CD8-positive, alpha-beta memory T cell (primary cell): ENCODE measurements at places on chromosomes 4 and X. TPM values are rescaled to one million over a fixed set of nuclear protein-coding genes. Genes with fewer than 3 reads are reported as not detected.

GRCh38 chrX:49951524-49952193 lies 29.3 kb downstream of the CLCN5 start:
- DNase-seq: no peak
- no peaks in the 10 kb centered on the region for H3K36me3 ChIP-seq
- H3K27ac ChIP-seq: no peak overlapping the region

The PIN4 gene
- 7.0 TPM for total RNA-seq

The ARHGAP4 gene
- total RNA-seq: 124 TPM

- no peak overlapping the region for H3K27ac ChIP-seq
- no peaks in the 10 kb centered on the region for H3K27me3 ChIP-seq
- no peaks in the 10 kb centered on the region for H3K4me1 ChIP-seq
- H3K4me3 ChIP-seq: no peak overlapping the region
Measured at GRCh38 chrX:67353651-67354370, 190.0 kb upstream of the AR start.

DNA sequence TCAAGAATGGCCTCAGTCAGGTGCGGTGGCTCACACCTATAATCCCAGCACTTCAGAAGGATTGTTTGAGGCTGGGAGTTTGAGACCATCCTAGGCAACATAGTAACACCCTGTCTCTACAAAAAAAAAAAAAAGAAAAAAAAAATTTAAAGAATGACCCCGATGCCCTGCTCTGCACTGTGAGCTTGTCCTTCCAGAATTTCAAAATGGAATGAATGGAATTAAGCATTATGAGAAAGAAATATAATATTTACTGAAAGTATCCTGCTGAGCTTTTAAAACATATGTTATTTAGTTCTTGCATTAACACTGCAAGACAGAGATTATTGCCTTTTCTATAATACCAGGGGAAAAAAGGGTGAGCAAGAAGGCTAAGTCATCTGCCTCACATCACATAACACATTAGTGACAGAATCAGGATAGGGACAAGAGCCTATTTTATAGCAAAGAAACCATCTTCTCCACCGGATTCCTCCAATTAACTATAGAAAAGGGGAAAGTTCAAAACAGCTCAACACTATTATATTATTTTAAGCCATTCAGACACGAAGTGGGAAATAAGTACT lies 41.9 kb upstream of the GAB1 start:
- DNase-seq: no peak
- H3K4me3 ChIP-seq: no peak overlapping the region
- no peak overlapping the region for H3K27ac ChIP-seq
- no peaks in the 10 kb centered on the region for H3K27me3 ChIP-seq
- no peaks in the 10 kb centered on the region for H3K36me3 ChIP-seq
- H3K4me1 ChIP-seq: no peaks in the 10 kb centered on the region

The KIF4A gene
- total RNA-seq: 17.7 TPM

DNA sequence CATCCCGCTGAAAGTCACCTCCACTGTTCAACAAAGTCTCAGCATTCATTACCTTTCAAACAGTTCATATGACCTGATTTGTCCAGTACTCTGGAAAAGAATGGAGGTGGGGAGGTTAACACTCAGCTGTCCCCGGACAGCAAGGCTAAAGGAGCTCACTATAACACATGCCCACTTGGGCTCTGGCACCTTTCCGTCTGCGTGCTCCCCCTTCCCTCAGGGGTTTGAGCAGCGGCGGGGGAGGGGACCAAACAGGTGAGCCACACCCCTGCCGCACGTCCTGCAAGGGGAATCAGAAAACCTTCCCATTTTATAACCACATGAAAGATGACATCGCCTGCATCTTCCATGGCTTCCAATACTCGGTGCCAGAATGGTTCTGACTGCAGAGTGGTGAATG lies 39.9 kb upstream of the NFXL1 start:
- no peaks in the 10 kb centered on the region for H3K4me1 ChIP-seq
- DNase-seq: no peak
- no peak overlapping the region for H3K4me3 ChIP-seq
- no peaks in the 10 kb centered on the region for H3K36me3 ChIP-seq
- H3K27me3 ChIP-seq: no peaks in the 10 kb centered on the region

DNA sequence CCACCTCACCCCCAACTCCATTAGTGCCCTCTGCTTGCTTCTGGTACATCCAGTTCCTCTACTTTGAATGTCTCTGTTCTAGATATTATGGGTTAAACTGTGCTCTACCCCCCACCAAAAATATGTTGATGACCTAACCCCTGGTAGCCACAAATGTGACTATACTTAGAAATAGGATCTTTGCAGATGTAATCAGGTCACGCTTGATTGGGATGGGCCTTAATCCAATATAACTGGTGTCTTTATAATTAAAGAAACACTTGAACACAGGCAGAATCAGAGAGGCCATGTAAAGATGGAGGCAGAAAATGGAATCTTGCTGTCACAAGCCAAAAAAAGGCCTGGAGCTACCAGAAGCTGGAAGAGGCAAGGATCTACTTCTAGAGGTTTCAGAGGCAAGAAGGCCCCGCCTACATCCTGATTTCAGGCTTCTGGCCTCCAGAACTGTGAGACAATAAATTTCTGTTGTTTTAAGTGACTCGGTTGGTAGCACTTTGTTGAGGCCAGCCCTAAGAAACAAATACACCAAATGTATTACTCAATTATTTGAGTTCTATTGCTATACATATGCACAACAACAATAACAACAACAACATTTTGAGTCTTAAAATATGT lies 220.0 kb downstream of the PPP3CA start:
- no peaks in the 10 kb centered on the region for H3K36me3 ChIP-seq
- H3K27ac ChIP-seq: no peak overlapping the region
- no peaks in the 10 kb centered on the region for H3K4me1 ChIP-seq
- no peak overlapping the region for H3K4me3 ChIP-seq
- no peaks in the 10 kb centered on the region for H3K27me3 ChIP-seq

- H3K4me1 ChIP-seq: peaks cover 22% of the 10 kb centered on the region
- no peak for DNase-seq
- no peaks in the 10 kb centered on the region for H3K27me3 ChIP-seq
- H3K36me3 ChIP-seq: no peaks in the 10 kb centered on the region
Measured at GRCh38 chr4:2583517-2583916, 47.1 kb downstream of the FAM193A start.

DNA sequence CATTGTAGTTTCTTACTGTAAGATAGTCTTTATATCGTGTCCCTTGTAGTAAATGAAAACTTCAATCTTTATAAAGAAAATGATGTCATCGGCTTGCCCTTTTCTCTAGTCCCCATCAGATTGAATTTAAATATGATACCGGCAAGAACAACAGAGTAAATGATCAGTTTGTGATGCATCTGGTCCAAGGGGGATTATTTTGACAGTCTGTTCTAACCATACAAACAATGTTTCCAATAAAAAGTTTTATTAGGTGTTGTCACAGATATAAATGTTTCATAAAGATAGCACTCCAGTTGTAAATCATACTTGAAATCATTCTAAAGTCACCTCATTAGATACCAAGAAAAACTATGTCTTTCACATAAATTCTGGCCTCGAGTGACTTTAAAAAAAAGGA lies 72.3 kb downstream of the SLC9A6 start:
- no peak overlapping the region for H3K27ac ChIP-seq
- no peak for DNase-seq
- no peak overlapping the region for H3K4me3 ChIP-seq

GRCh38 chrX:53440621-53441517 lies 6.7 kb upstream of the HSD17B10 start:
- H3K27ac ChIP-seq: no peak overlapping the region
- H3K36me3 ChIP-seq: no peaks in the 10 kb centered on the region
- peaks cover 4% of the 10 kb centered on the region for H3K4me1 ChIP-seq
- peak overlapping the region; percentile 50 for H3K4me3 ChIP-seq
- H3K27me3 ChIP-seq: no peaks in the 10 kb centered on the region

The CFAP97 gene
- total RNA-seq: 49.9 TPM

DNA sequence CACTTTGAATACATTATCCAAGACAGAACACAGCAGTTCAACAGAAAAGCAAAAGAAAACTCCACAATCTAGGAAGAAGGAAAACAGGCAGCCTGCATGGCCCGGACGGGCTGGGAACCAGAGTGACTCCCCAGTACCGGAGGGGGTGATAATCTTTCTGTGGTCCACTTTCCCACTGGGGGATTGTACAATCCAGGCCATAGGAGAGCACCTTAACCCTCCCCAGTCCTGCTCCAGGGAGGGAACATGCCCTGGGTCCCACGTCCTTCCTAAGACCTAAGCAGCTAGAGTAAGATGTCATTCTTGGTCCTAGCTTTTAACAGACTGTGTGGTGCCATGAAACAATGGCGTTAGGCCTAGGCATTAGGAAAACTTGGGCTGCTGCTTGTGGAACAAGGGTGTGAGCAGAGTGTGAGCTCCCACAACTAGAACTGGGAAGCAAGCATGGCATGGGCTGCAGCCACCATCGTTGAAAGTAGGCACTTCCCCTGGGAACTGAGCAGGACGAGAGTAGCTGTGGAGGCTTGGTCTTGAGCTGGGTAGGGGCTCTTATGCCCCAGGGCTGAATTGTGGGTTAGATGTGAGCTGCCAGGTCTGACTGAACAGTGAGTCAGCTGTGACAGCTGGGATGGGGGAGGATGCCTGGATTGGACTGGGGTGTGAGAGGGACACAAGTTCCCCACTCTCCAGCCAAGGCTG lies 42.4 kb downstream of the NAT8L start:
- H3K4me3 ChIP-seq: no peak overlapping the region
- no peaks in the 10 kb centered on the region for H3K36me3 ChIP-seq
- no peak for DNase-seq
- no peaks in the 10 kb centered on the region for H3K4me1 ChIP-seq
- no peak overlapping the region for H3K27ac ChIP-seq

DNA sequence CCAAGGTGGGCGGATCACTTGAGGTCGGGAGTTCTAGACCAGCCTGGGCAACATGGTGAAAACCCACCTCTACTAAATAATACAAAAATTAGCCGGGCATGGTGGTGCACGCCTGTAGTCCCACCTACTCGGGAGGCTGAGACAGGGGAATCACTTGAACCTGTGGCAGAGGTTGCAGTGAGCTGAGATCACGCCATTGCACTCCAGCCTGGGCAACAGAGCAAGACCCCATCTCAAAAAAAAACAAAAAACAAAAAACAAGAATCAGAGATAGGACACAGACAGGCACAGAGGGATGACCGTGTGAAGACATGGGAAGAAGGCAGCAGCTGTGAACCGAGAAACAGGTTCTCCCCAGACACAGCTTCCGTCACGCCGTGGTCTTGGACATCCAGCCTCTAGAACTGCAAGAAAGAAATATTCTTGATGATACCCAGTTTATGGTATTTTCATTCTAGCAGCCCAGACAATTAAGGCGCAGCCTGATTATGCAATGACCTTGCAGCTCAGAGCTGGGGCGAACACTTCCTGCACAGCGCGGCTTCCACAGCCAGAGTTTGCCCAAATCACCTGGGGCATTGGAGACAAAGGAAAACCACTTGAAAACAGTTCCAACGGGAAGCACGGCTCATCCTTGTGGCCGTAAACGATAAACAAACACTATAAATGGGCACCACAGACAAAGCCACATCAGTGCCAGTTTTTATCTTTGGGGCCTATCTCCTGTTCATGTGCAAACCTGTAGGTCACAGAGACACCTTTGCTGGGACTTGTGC lies 4.2 kb upstream of the ARSD start:
- no peaks in the 10 kb centered on the region for H3K27me3 ChIP-seq
- H3K4me3 ChIP-seq: no peak overlapping the region
- no peak for DNase-seq
